ENCODE measurements at places on chromosomes 5 and 9.

GRCh38 chr5:174301848-174302625 is 256.5 kb downstream of the NSG2 start:
- DNase-seq: no peak

- no peak for DNase-seq
Observed at GRCh38 chr5:97986069-97986468, 787.4 kb upstream of the RGMB start.

DNA sequence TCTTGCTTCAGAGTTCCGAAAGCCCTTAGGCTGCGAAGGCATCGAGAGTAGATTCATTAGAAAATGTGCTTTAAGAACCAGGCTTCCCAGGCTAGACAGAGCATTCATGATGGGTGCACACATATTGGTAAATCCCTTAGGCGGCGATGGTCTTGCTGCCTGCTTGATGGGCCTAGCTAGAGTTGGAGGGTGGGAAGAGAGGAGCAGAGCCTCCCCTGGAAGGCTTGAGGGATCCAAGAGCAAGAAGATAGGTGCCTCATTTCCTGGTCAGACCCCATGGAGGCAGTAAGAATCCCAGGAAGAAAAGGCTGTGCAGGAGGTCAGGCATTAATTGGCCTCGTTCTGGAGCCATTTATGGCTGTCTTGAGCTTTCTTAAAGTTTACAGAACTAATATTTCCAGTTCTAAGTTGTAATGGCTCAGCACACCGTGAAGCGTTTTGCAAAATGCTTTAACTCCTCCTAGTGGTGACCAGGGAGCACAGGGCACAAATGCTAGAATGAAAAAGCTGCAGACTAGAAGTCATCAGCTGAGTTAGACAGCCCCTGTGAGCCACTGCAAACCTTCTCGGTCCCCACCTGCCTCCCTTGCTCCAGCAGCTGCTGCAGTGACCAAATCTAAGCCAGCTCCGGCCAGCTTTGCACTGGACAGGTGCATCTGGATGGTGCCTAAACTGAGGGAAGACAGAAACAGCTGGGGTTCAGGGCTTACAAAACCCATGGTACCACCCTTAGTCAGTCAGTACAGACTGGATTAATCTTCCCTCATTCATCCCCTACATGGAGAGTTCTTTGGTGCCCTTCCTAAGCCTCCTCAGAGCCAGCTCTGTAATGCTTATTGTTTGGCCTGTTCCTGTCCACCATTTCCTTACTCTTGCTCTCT is 14.7 kb downstream of the SLC45A2 start:
- DNase-seq: peak; percentile 24

GRCh38 chr5:68093455-68094159 is 121.9 kb upstream of the PIK3R1 start:
- DNase-seq: no peak

DNA sequence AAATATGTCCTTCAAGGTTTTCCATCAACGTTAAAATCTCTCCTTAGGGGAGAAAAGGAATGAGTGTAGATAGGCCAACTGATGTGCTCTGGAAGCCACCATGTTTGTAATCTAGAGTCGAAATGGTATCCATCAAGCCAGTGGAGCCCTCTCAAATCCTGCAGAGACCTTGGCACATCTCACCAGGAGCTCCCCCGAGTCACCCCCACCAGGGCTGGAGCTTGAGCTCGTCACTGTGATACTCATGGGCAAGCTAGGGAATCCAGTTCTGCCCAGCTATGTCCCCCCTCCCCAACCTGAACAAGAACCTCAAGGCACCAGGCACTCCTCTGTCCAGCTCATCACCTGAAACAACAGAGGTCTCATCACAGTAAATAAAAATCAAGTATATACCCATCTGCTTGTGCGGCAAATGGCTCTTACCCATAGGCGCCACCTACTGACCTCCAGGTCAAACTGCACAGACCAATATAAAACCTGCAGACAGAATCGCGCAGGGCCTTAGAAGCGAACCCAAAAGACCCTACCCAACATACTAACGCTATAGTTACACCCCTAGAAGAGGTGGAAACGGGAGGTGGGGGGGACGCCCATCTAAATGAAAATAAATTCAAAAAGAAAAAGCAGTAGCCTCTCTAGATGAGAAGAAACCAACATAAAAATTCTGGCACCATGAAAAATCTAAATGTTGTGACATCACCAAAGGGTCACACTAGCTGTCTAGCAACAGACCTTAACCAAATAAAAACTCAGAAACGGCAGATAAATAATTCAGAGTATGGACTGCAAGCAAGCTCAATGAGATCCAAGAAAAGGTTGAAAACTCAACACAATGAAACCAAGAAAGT is 75.0 kb downstream of the TTC39B start:
- DNase-seq: peak; percentile 12

GRCh38 chr5:62690421-62690820 is 111.8 kb downstream of the LRRC70 start:
- no peak for DNase-seq

DNA sequence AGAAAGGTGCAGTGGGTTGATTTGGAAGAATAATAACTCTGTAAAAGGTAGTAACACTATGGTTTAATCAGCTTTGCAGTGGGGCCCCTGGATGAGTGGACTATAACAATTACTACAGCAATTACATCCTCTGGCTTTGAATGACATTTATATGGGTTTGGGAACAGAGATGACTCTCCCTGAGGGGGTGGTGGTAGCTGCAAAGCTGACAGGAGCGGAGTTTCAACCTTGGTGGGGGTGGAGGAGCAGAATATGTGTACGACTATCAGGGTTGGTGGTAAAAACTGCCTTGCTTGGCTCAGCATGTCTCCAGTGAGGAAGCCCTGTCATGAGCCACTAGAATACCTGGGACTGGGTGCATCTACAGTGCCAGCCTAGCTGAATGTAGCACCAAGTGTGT is 28.3 kb upstream of the NR3C1 start:
- DNase-seq: no peak

DNA sequence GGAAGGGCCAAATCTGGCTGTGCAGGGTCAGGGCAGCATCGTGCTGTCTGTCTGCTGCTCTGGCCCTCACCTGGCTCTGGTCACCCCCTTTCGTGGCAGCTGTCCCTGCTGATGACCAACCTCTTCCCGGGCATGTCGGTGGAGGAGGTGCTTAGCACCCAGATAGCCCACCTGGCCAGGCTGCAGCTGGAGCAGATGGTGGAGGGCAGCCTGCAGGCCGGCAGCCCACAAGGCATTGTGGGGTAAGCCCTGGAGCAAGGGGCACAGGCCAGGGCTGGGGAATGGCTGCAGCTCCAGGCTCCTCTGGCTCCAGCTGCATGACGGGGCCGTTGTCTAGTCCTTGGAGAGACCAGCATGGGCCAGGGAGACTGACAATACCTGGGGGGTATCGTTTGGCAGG is 8.2 kb downstream of the TOR2A start:
- no peak for DNase-seq

DNA sequence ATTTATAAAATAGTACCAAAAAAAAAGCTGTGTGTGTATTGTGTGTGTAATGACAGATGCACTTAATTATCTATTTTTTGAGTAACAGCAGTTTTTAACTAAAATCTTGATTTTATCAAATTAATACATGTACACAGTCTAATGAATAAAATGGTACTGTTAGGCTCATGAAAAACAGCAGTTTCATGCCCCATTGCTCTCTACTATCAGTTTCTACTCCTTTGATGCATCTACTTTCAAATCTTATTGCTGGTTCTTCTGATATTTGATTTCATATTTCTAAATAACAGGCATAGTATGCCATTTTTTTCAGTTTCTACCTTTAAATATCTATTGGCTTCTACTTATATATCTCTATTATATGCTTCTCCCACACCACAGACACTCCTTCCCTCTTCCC is 117.4 kb downstream of the CCDC171 start:
- no peak for DNase-seq

GRCh38 chr9:4666042-4666699 is at the start of gene SPATA6L:
Gene SPATA6L, minus strand, starts transcription at chr9:4666480. Its CDS starts 230 bp downstream, at chr9:4666250.
- peak; percentile 54 for DNase-seq

DNA sequence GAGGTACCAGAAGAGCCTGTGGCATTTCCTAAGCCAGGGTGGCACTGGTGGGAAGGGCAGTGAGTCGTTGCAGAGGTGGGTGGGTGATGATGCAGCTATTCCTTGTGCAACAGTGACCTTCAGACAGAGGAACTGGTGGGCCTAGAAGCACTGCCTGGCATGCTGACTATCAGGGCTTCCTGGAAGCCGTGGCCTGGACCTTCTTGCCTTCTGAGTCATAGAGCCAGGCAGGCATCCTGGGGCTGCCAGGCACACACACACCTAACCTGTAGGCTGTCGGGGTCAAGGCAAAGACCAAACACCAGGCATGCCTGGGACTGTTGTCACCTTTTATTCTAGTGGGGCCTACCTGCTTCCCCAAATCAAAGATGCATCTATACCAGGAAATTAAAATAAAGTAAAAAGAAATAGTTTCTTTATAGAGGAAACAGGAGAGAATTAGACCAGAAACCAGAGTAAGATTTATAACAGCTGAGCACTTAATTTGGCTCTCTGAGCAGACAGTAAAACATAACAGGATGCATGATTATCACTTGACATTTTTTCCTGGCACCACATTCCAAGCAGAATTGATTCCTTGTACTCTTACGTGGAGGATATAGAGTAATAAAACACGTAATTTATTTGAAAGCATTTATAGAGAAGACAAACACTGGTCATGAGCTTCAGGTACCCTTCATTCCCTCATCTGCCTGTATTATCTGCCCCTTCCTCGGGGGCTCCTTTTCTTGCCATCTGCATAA is 25.1 kb downstream of the NANS start:
- DNase-seq: no peak

- no peak for DNase-seq
Observed at GRCh38 chr9:114607671-114608524, 3.2 kb upstream of the TMEM268 start.

DNA sequence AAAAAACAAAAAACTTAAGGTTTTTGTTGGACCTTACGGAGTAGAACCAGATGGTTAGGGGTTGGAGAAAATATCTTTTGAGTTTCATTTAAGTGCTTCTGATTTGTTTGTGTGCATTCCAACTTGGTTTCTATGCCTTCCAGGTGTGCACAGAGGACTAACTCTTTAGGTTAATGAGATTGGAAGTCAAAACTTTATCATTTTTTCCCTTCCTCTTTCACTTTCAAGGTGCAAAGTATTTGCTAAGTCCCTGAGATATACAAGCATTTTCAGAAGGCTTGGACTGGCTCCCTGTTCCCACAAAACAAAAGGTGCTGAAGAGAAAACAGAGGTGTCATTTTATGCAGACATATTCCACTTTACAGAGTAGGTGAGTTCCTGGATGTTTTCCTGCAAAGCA is 30.3 kb upstream of the CER1 start:
- no peak for DNase-seq

- DNase-seq: no peak
Observed at GRCh38 chr9:133226219-133227171, 17.4 kb upstream of the OBP2B start.

GRCh38 chr5:124199893-124200292 is 546.5 kb downstream of the ZNF608 start:
- no peak for DNase-seq

DNA sequence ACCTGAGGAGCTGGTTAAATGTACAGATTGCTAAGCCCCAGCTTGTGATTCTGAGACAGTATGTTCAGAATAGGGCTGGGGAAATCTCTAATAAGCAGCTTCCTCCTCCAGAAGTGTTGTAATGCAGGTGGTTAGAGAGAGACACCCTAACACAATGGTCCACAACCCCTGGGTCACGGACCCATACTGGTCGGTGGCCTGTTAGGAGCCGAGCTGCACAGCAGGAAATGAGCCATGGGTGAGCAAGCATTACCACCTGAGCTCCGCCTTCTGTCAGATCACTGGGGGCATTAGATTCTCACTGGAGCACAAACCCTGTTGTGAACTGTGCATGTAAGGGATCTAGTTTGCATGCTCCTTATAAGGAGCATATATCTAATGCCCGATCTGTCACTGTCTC is 61.8 kb downstream of the SLC36A1 start:
- no peak for DNase-seq

DNA sequence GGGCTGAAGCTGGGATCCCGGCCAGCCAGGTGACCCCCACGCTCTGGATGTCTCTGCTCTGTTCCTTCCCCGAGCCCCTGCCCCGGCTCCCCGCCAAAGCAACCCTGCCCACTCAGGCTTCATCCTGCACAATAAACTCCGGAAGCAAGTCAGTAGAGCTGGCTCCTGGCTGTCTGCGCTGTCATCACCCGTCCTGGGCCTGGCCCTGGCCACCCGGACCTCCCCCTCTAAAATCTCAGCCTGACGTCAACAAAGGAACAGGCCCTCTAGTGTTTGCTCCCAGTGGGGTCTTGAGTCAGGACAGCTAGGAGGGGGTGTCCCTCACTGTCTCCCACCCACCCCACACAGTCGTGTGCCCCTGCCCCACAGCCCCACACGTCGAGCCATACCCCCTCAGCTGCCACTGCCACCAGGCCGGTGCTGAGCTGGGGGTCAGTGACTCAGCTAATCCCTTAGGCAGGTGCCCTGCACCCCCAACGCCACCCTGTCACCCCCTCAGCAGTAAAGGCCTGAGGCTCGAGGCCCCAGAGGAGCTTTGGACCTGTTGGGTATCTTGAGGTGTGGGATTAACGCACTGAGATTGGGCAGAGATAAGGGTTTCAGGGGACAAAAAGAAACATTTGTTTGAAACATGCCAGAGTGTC is 1.1 kb upstream of the LCNL1 start:
- peak; percentile 7 for DNase-seq

DNA sequence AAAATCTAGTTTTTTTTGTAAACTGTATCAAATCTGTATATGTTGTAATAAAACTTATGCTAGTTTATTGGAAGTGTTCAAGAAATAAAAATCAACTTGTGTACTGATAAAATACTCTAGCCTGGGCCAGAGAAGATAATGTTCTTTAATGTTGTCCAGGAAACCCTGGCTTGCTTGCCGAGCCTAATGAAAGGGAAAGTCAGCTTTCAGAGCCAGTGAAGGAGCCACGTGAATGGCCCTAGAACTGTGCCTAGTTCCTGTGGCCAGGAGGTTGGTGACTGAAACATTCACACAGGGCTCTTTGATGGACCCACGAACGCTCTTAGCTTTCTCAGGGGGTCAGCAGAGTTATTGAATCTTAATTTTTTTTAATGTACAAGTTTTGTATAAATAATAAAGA is 24.3 kb downstream of the HMGCR start:
- no peak for DNase-seq

GRCh38 chr5:36953043-36953442 is 76.5 kb downstream of the NIPBL start:
- DNase-seq: no peak

DNA sequence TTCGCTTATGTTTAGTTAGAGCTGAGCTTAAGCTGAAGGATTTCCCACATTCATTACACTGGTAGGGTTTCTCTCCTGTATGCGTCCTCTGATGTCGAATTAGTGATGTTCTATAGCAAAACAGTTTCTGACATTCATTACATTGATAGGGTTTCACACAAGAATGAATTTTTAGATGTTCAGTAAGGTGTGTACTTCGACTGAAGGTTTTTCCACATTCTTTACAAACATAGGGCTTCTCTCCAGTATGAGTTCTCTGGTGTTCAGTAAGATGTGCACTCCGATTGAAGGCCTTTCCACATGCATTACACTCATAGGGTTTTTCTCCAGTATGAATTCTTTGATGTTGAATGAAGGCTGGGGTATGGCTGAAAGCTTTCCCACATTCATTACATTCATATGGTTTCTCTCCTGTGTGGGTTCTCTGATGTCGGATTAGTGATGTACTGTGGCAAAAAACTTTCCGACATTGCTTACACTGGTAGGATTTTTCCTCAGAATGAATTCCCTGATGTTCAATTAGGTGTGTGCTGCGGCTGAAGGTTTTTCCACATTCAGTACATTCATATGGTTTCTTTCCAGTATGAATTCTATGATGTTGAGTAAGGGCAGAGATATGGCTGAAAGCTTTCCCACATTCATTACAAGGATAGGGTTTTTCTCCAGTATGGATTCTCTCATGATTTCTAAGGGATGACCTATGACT is 14.6 kb downstream of the ZNF883 start:
- DNase-seq: no peak

All from nephron progenitor cell (in vitro differentiated cells).